ENCODE measurements at places on chromosomes 13 and 19.

DNA sequence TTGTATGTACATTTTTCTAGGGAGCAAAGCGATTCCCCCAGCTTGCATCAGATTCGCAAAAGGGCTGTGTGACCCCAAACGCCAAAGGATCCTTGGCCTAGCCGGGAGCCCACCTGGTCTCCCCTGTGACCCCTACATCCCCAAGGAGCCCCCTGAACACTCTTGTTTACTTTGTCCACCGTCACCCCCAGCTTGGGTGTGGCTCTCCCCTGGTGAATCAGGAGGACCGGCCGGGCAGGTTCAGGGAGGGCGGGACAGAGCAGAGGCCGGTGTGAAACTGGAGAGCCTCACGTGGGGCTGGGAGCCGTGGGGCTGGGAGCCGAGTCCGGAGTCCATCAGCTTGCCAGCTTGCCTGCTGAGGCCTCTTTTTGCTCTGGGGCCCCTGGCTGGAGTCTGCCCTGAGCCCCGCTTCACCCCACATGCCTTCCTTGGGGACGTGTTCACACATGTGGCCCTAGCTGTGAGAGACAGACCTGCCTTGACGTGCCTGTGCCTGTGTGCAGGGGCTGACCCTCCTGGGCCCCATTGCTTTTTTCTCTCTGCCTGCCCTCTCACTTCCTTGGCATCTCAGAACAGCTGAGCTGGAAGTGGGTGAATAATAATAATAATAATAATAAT, 2.0 kb downstream of the ITPKC start:
- no peaks in the 10 kb centered on the region for H3K36me3 ChIP-seq
- H3K4me1 ChIP-seq = peaks cover 89% of the 10 kb centered on the region
- H3K4me3 ChIP-seq = peak overlapping the region; percentile 91
- no peaks in the 10 kb centered on the region for H3K27me3 ChIP-seq
- peak overlapping the region; percentile 92 for H3K27ac ChIP-seq
- DNase-seq = peak; percentile 88

DNA sequence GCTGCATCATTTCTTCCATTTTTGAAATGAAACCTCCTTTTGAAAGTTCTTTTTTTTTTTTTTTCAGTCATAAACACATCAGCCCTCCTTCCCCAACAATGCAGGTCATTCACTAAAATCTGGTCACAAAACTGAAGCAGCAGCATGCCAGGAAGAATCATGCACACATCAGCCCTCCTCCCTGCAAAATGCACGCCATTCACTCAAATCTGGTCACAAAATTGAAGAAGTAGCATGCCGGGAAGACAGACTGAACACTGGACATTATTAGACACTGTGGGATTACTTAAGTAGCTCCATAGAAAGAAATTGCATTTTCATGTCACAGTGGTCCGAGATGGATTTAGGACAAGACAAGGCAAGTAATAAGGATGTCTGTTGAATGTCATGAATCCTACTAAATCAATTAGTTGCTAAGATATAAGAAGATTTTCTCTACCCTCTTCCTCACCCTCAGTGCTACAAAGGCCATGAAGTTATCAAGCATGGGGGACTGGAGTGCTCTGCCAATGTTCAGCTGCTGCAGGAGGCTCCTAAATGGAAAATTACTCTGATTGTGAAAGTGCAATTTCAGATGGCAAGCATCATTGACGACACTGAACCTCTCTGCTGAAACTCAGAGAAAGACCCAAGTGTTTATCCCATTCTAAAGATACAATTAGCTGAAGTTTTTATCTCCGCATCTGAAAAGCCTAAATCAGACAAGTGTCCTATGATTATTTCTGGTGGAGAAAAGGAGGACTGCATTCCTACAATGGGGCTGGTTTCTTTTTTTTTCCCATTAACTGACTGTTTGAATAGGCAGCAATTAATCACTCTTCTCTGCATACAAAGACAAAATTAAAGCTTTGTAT, 913.2 kb downstream of the DIAPH3 start:
- H3K36me3 ChIP-seq = no peaks in the 10 kb centered on the region
- DNase-seq = no peak
- H3K27me3 ChIP-seq = no peaks in the 10 kb centered on the region
- H3K4me3 ChIP-seq = no peak overlapping the region
- no peak overlapping the region for H3K27ac ChIP-seq
- no peaks in the 10 kb centered on the region for H3K4me1 ChIP-seq

DNA sequence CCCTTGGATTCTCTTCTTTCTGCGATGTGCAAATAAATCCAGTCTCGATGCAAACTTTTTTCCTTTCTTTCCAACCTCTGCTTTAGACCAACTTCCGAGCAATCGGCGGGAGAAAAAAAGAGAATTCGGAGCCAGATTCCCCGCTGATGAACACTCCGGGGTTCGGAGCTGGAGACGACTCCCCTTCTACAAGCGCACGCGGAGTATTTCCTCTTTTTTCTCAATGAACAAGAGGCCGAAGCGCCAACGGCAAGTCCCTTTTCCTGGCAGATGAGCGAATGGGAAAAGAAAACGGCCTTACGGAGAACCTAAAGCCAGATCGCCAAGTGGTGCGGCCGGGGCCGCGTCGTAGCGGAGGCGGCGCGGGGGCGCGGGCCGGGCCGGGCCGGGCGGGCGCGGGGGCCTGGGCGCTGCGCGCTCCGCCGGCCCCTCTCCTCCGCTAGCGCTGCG, 250 bp downstream of the SPRY2 start:
- no peaks in the 10 kb centered on the region for H3K27me3 ChIP-seq
- DNase-seq = no peak
- H3K36me3 ChIP-seq = no peaks in the 10 kb centered on the region
- peaks cover 5% of the 10 kb centered on the region for H3K4me1 ChIP-seq

- H3K4me1 ChIP-seq = no peaks in the 10 kb centered on the region
- no peak overlapping the region for H3K27ac ChIP-seq
- H3K36me3 ChIP-seq = no peaks in the 10 kb centered on the region
- DNase-seq = no peak
These were observed 84.0 kb upstream of the SLC7A1 start for GRCh38 chr13:29679396-29680053.

- H3K4me1 ChIP-seq = peaks cover 59% of the 10 kb centered on the region
- H3K27ac ChIP-seq = peak overlapping the region; percentile 95
- no peak overlapping the region for H3K4me3 ChIP-seq
- no peaks in the 10 kb centered on the region for H3K36me3 ChIP-seq
These were observed 3.7 kb upstream of the ZNF444 start for GRCh38 chr19:56137405-56137804.

DNA sequence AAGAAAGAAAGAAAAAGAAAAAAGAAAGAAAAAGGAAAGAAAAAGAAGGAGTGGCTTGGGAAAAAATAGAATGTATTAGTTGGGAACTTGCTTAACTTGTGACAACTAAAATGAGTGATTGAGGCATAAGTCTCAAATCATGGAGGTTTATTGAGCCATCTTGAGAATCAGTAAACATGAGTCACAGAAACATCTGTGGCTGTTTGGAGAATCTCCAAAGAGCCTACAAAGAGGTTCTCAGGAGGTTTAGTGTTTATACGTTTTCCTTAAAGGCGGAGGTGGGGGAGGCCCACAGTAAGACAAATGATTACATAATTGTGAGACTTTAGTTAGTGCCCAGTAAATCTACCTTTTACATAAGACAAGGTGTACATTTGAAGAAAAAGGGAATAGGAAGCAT, 38.6 kb downstream of the WDR87 start:
- no peak for DNase-seq
- no peaks in the 10 kb centered on the region for H3K27me3 ChIP-seq
- no peak overlapping the region for H3K4me3 ChIP-seq
- no peak overlapping the region for H3K27ac ChIP-seq
- H3K4me1 ChIP-seq = no peaks in the 10 kb centered on the region

GRCh38 chr13:85108356-85108755, 690.9 kb downstream of the SLITRK6 start:
- H3K36me3 ChIP-seq = no peaks in the 10 kb centered on the region
- no peak overlapping the region for H3K4me3 ChIP-seq
- no peaks in the 10 kb centered on the region for H3K27me3 ChIP-seq
- no peak for DNase-seq
- no peaks in the 10 kb centered on the region for H3K4me1 ChIP-seq

DNA sequence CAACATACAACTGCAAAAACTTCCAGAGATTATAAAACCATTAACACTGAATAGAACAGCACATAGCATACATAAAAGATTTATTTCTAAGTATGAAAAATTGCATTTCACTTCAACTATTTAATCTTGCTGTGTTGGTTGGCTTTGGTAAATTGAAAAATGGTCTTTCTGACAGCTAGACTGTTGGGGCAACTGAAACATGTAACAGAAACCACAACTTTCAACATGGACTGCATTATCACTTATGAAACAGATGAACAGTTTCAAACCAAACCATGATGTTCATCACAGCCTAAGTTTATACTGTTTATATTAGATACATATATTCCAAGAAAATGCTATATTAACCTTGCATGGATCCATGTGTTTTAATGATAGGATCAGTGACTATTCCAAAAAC, 324.1 kb upstream of the PCDH9 start:
- H3K27ac ChIP-seq = no peak overlapping the region
- H3K36me3 ChIP-seq = no peaks in the 10 kb centered on the region
- H3K27me3 ChIP-seq = no peaks in the 10 kb centered on the region
- H3K4me1 ChIP-seq = no peaks in the 10 kb centered on the region
- H3K4me3 ChIP-seq = no peak overlapping the region

GRCh38 chr13:33230178-33230881, 55.2 kb downstream of the STARD13 start:
- no peak for DNase-seq
- no peak overlapping the region for H3K4me3 ChIP-seq
- no peaks in the 10 kb centered on the region for H3K36me3 ChIP-seq
- peak overlapping the region; percentile 59 for H3K27ac ChIP-seq
- H3K27me3 ChIP-seq = no peaks in the 10 kb centered on the region
- peaks cover 53% of the 10 kb centered on the region for H3K4me1 ChIP-seq

GRCh38 chr19:54883228-54883627, 9.2 kb downstream of the FCAR start:
- H3K36me3 ChIP-seq = peaks cover 41% of the 10 kb centered on the region
- peaks cover 77% of the 10 kb centered on the region for H3K27me3 ChIP-seq
- H3K27ac ChIP-seq = no peak overlapping the region
- H3K4me1 ChIP-seq = no peaks in the 10 kb centered on the region
- H3K4me3 ChIP-seq = no peak overlapping the region

GRCh38 chr13:100159584-100159983, 70.7 kb downstream of the PCCA start:
- H3K4me1 ChIP-seq = no peaks in the 10 kb centered on the region
- H3K27ac ChIP-seq = no peak overlapping the region

- no peak for DNase-seq
- H3K27ac ChIP-seq = no peak overlapping the region
- no peaks in the 10 kb centered on the region for H3K27me3 ChIP-seq
These were observed 1899.5 kb downstream of the OLFM4 start for GRCh38 chr13:54928071-54928470.
